ENCODE measurements at places on chromosomes 7 and 10.

- DNase-seq: no peak
These were observed 4.1 kb downstream of the VAX1 start for GRCh38 chr10:117134056-117134305.

- no peak for DNase-seq
These were observed 7.8 kb downstream of the CD36 start for GRCh38 chr7:80646083-80646865.

DNA sequence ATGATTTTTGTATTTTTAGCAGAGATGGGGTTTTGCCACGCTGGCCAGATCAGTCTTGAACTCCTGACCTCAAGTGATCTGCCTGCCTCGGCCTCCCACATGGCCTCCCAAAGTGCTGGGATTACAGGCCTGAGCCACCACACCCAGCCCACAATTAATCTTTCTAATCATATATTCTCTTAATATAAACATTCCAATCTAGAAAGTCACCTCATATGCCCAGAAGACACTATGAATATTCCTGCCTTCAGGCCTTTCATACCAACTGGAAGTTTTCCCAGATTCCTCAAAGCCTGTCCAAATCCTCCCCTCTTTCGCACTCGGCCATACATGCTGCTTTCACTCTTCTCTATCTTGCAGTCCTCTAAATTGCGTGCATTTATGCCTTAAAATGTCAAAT lies 32.6 kb downstream of the PDZD8 start:
- DNase-seq: no peak

GRCh38 chr10:43981232-43981631 lies 332.6 kb upstream of the ZNF32 start:
- no peak for DNase-seq

GRCh38 chr10:48463318-48464003 lies 141.4 kb downstream of the ARHGAP22 start:
- DNase-seq: no peak
